Heart left ventricle (tissue), 16 donors: ENCODE measurements at places on chromosomes 5 and 9. TPM values are rescaled to one million over a fixed set of nuclear protein-coding genes. Genes with fewer than 3 reads are reported as not detected.
A peak's percentile ranks its signal among the peaks of the same experiment; 100 is the strongest.

The GLRA1 gene
- not detected for total RNA-seq

DNA sequence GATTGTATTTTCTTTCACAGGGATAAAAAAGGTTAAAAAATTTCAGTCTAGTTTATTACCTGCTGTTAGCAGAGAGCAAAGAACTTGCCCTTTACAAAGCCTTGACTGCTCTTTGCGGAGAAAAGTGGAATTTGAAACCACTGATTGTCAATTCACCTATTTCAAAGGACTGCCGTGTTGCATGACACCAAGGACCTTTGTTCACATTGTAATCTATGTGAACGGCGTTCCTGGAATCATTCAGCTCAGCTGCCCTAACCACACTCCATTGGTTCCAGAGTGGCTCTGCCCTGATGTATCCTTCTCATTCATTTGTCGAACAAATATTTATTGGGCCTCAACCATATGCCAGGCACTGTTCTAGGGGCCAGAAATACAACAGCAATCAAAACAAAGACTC lies 377.5 kb upstream of the RFX3 start:
- no peak for DNase-seq

- no peak for DNase-seq
These were observed 70.6 kb downstream of the SH3TC2 start for GRCh38 chr5:148992265-148992664.

The GBGT1 gene
- 22.5 TPM for total RNA-seq

DNA sequence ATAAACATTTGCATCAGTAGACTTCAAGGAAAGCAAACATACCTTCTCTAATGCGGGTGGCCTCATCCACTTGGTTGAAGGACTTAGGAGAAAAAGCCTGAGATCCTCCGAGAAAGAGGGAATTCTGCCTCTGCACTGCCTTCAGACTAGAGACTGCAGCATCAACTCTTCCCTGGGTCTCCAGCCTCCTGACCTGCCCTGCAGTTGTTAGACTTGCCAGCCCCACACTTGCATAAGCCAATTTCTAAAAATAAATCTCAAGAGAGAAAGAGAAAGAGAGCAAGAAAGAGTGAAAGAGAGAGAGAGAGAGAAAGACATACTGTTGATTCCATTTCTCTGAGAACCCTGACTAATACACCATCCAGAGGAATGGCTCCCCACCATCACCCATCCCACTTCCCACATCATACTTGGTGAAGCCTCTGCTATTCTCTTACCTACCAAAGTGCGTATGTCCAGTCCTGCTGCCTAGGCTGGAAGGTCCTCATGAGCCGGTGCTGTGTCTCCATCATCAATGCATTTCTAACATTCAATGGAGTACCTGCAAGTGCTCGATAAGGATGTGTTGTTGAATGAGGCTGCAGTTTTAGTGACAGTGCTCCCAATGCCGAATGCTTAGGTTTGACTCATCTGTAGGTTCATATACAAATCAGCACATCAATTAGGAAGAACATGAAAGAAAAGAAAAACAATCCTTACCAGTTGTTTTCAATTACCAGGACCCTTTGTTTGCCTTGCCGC lies 35.1 kb downstream of the ZNF622 start:
- DNase-seq, result no peak

The ZFP2 gene
- 1.5 TPM for total RNA-seq

- no peak for DNase-seq
These were observed 1.6 kb upstream of the ATP6V0E1 start for GRCh38 chr5:172981931-172982330.

- no peak for DNase-seq
These were observed 309.0 kb downstream of the PLK2 start for GRCh38 chr5:58150926-58151325.

DNA sequence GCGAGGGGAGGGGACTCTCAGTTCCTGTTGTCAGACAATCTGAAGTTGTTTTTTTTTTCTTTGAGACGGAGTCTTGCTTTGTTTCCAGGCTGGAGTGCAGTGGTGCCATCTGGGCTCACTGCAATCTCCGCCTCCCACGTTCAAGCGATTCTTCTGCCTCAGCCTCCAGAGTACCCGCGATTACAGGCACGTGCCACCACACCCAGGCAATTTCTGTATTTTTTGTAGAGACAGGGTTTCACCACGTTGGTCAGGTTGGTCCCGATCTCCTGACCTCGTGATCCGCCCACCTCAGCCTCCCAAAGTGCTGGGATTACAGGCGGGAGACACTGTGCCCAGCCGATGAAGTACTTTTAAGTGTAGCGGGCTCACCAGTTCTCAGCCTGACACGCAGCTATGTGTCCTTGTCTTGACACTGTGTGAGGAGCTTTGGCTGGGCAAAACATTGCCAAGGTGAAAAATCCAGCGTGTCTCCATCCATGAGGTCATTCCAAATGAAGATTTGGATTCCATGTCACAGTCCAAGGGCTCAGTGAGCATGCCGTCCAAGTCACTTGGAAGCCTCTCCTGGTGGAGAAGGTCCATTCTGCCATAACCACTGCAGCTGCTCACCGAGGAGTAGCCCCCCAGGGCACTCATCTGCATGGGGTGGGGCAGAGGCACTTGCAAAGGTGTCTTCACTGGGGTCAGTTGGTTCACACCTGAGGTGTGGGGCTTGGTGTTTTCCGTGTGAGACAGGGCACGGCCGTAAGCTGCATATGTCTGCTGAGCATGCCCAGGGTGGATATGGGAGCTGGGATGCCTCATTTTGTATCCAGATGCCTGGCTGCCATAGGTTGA lies 32.0 kb downstream of the OR2V1 start:
- no peak for DNase-seq

- DNase-seq, result no peak
These were observed 145.3 kb upstream of the SGCD start for GRCh38 chr5:156181656-156182055.

DNA sequence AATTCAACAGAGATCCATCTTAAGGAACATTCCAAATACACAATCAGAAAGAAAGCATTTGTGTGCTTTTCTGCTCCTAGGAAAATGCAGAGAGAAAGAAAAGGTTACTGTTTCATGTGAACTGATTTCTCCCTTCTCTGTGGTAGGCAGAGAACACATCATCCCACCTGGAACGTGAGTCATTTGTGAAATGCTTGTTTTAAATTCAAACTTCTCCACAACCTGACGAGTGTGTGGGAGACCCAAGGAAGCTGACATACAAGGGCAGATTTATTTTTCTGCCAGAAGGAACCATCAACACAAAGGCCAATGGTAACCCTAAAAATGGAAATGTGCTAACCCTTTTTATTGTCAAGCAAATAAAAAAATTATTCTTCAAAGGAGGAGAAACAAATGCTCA lies 156.4 kb downstream of the EFNA5 start:
- no peak for DNase-seq

DNA sequence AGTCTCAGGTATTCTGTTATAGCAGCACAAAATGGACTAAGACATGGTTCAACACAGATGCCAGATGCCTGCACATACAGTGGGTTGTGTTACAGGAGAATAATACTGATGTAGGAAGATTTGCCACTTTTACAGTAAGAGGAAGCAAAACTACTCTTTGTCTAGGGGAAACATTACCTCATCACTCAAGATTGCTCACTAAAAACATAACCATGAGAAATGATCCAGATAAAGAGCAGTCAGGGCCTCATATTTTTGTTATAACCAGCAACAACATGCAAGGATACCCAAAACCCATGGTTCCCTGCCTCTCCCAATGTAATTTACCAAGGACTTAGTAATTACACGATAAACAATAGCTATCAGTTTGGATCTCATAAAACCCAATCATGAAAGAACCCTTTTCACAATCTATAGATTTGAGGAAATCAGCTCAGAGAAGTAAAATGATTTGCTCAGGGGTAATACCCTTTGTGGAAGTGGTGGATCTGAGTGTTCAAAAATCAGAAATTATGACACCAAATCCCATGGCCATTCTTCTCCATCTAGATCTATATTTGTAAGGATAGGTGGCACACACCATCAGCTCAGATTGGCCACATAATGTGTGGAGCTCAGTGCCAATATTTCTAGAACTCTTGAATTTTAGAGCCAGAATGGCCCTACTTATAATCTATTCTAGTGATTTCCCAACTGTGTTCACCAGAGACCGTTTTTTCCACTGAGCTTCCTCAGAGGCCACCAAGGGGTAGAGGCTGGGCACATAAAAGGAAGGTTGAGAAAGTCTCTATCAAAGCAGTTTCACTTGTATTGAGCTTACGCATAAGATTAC lies 27.8 kb downstream of the DPYSL3 start:
- no peak for DNase-seq

- DNase-seq, result no peak
These were observed 213.4 kb upstream of the DMAC1 start for GRCh38 chr9:8012986-8013385.

DNA sequence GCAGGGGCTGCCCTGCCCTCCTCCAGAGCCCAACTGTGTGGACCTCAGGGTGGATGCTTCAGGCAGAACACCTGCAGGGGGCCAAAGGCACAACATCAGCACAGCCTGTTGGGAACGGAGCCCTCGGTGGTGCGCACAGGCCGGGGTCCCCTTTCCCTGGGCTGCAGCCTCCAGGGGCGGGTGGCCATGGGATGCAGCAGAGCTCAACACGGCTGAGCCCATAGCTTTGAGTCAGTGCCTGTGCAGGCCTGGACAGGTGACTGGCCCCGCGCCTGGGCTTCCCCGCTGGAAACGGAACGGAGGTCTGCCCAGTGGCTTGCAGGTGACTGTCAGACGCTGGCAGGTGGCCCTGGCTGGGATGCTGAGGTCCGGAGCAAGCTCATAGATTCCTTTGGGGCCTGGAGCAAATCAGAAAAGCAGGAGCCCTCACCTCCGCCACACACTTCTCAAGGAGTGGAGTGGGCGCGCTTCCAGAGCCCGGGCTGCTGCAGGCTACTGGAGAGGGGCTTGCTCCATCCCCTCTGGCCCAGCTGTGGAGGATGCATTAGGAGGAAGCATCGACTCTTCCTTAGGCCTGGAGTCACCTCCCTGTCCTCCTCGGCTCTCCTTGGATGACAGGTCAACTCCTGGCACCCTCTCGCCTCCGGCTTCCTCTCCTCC lies 69.8 kb upstream of the RNU6ATAC start:
- no peak for DNase-seq

GRCh38 chr9:3836011-3836410 lies 310.2 kb upstream of the RFX3 start:
- DNase-seq, result no peak

DNA sequence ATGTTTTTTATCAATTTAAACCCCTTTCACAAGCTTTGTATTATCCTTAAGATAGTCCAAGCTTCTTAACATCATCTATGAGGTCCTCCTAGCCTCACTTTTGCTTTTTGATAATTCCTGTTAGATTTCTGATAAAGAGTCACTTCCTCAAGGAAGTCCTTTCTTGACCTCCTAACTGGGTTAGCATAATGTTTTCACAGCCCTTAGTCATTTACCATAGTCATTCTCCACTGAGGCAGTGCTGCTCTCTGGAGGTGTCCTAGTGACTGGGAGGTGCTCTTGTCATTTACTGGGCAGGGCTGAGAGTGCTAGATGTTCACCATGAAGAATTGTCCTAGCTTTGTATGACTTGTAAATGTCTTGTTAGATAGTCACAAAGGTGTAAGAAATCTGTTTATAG lies 26.4 kb downstream of the TNPO1 start:
- no peak for DNase-seq

GRCh38 chr5:177496727-177497291 lies 595 bp downstream of the PDLIM7 start:
- DNase-seq, result peak; percentile 86

DNA sequence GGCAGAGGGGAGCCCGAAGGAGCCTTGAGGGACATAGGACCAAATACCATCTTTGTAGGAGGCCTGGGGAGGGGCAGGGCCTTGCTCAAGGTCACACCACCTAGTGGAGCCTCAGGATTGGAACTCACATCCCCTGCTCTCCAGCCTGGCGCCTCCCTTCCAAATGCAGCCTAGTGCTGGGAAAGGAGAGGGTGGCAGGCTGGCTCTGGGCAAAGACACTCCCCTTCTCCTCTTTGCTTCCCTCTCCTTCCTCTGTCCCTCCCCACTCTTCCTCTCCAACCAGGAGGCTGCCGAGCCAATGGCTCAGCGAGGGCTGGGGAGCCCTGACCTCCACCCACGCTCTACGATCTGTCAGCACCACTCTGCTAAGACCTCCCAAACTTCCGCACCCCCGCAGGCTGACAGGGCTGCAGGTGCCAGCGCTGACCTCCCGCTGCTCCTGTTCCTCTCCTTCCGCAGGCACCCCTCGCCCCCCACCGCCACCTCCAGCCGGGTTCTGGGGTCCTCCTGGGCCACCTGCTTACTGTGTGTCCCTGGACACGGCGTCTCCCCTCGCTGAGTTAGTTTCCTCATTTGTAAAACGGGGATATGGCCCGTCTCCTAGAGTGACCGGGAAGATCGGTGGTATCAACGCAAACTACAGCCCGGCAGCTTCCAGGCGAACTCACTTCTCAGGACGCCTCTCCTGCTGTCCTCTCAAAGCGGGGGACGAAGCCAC lies 52.9 kb downstream of the C9orf50 start:
- DNase-seq, result peak; percentile 37

DNA sequence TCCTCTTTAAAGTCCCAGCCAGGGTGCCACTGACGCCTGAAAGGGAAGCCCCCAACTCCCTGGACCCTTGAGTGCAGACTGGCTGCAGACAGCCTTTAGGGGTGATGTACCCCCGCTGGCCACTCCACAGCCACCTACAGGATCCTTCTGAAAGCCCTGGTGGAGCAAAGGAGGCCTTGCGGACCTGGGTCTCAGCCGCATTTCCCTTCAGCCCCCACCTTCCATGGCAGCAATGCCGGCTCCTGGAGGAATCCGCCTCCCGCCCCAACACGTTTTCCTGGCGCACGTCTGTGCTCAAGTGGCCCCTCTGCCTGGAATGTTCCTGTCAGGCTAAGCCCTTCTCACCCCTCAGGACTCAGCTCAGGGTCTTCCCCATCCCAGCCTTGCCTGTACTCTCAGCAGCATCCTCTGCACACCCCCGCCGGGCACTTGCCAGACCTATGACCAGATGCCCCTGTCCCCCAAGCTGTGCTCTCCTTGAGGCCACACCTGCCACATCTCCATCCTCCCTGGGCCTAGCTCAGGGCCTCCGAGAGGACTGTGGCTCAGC lies 134.1 kb upstream of the RAPGEF1 start:
- DNase-seq, result no peak

DNA sequence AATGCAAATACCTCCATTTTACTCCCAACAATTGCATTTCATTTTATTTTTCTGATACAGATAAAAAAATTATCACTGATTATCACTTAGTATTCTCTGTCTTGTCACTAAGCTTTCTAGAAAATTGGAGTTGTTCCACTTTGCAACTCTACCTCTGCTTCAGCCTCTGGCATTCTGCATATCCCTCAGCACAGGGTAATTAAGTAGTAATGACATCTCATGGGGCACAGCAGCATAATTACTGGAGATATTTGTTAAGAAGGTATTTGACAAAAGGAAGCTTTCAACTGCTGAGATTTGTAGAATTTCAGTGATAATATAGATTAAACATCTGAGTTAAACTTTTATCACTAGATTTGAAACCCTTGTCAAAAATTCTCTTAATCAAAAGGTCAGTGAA lies 446.2 kb downstream of the HTR1A start:
- no peak for DNase-seq

DNA sequence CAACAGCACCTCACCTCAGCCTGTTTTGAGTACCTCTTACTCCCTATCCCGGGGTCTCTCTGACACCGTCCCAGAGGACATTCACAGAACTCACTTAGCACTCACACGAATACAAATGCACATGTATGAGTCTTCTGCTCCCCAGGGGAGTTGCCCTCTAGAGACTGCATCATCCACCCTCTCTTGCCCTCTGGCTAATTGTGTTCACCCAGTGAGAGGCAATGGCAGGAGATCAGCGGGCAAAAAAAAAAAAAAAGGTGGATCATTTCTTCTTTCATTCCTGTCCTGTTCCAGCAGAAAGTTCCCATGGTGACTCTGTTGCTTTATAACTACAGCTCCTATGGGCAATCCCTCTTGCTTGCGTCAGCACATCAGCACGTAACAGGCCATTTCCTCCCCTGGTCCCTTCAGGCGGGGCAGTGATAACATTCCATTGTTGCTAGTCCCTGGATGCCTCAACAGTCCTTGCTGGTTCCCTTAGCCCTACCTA lies 23.5 kb upstream of the SNX2 start:
- no peak for DNase-seq
